ENCODE measurements at places on chromosomes 3 and 15. TPM values are rescaled to one million over a fixed set of nuclear protein-coding genes. Genes with fewer than 3 reads are reported as not detected.

Gene GABRB3
- 0.16 TPM for total RNA-seq

Gene DCP1A
- 33.1 TPM for total RNA-seq

Gene COL8A1
- not detected for total RNA-seq

- DNase-seq: no peak
These were observed 491 bp upstream of the ZNF774 start for GRCh38 chr15:90351479-90352106.

Gene FGD5
- 0.27 TPM for total RNA-seq

GRCh38 chr3:100024520-100025303 lies 89.6 kb downstream of the FILIP1L start:
- DNase-seq: no peak

- no peak for DNase-seq
These were observed 38.9 kb downstream of the CCDC54 start for GRCh38 chr3:107416138-107416537.

GRCh38 chr3:64131725-64132469 lies 93.4 kb downstream of the PRICKLE2 start:
- no peak for DNase-seq

- no peak for DNase-seq
These were observed 321.0 kb upstream of the NAALADL2 start for GRCh38 chr3:174538151-174538550.

GRCh38 chr15:69206079-69206478 lies 45.6 kb downstream of the GLCE start:
- DNase-seq: no peak
